ENCODE measurements at places on chromosomes 11 and 22.

- no peak overlapping the region for H3K4me3 ChIP-seq
- H3K27me3 ChIP-seq: no peaks in the 10 kb centered on the region
- H3K36me3 ChIP-seq: peaks cover 64% of the 10 kb centered on the region
- H3K4me1 ChIP-seq: no peaks in the 10 kb centered on the region
- H3K27ac ChIP-seq: no peak overlapping the region
- DNase-seq: no peak
These were observed 13.8 kb downstream of the CARS1 start for GRCh38 chr11:3043315-3043871.

- no peaks in the 10 kb centered on the region for H3K27me3 ChIP-seq
- no peak for DNase-seq
- no peak overlapping the region for H3K4me3 ChIP-seq
- H3K4me1 ChIP-seq: no peaks in the 10 kb centered on the region
- H3K36me3 ChIP-seq: peaks cover 9% of the 10 kb centered on the region
These were observed 67.4 kb downstream of the ZBTB44 start for GRCh38 chr11:130247319-130247718.

GRCh38 chr11:114228435-114229411 is 67.5 kb upstream of the NNMT start:
- H3K27me3 ChIP-seq: no peaks in the 10 kb centered on the region
- DNase-seq: no peak
- no peak overlapping the region for H3K4me3 ChIP-seq
- no peaks in the 10 kb centered on the region for H3K36me3 ChIP-seq
- H3K4me1 ChIP-seq: no peaks in the 10 kb centered on the region

DNA sequence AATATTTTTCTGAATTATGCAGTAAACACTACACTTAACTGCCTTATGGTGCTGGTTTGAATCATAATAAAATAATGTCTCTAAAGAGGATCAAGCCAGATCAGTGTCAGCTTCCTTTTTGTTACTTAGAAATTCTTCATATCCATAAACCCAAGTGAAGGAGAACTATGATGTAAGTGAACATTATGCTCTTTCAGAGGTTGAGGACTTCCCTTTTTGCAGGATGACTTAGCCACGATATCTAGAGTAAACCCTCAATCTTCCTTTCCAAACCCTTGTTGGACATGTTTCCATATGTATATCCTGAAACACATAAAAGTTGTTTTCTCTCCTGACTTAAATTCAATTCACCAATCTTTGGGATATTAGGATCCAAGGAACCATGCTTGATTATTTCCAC is 19.1 kb downstream of the OR8D1 start:
- no peak overlapping the region for H3K4me3 ChIP-seq
- H3K4me1 ChIP-seq: no peaks in the 10 kb centered on the region
- H3K36me3 ChIP-seq: no peaks in the 10 kb centered on the region
- no peaks in the 10 kb centered on the region for H3K27me3 ChIP-seq

DNA sequence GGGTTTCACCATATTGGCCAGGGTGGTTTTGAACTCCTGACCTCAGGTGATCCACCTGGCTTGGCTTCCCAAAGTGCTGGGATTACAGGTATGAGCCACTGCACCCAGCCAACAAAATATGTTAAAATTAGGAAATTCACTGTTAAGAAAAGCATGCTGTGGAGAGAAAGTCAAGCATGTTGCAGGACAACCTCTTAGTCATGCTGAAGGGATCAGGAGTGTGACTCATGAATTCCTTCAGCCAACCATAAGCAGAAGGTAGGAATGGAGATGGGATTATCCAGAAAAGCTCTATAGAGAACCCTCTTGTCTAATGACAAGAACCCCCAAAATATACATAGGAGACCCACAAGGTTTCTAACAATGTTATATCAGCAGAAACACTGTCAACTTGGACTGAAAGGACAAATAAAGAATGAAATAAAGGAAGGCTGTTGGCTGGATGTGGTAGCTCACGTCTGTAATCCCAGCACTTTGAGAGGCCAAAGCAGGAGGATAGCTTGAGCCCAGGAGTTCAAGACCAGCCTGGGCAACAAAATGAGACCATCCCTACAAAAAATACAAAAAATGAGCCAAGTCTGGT is 16.0 kb downstream of the MRTFA start:
- no peak for DNase-seq
- no peak overlapping the region for H3K27ac ChIP-seq
- no peaks in the 10 kb centered on the region for H3K27me3 ChIP-seq
- no peak overlapping the region for H3K4me3 ChIP-seq
- no peaks in the 10 kb centered on the region for H3K4me1 ChIP-seq

DNA sequence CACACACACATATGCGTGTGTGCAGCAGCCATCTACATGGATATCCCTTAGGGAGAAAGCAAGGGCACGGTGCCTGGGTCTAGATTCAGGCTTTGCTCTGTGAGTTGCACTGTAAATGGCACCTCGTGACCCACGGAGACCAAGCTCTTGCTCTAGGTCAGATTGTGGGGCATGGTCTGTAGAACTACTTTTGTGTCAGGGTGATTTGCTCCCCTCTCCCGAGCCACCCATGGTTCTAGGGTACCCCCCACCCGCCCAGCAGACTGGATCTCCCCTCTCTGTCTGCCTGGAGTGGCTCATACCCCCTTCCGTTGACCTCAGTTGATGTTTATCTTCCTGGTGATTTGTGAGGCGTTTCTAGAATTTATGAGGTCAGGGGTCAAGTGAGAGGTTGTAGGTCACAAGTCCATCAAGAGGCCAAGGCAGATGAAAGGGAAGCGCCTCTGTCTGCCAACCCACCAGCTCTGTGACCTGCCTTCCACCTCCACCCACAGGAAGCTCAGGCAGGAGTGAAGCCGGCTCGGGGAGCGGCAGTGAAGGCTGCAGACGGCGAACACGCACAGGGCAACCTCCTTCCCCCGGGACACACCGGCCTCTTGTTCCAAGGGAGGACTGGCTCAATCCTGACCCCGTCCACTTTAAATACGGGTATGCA is 76.2 kb upstream of the TTLL12 start:
- no peak overlapping the region for H3K4me3 ChIP-seq
- no peaks in the 10 kb centered on the region for H3K27me3 ChIP-seq
- H3K4me1 ChIP-seq: no peaks in the 10 kb centered on the region

DNA sequence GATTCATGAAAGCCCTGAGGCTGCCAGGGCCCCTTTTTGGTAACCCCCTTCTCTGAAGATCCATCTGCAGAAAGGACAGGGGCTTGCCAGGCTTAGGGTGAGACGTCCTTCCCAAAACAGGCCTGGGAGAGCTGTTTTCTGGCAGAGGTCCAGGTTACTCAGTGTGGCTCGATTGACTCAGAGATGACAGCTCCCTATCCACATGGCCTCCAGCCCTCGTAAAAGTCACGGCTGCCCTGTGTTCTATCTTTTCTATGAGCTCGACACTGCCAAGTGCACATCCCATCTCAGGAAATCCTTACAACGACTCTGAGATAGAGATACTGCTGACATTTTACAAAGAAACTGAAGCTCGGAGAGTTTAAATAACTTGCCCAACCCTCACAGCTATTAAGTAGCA is 20.4 kb downstream of the ADAMTS8 start:
- 0 out of 2 replicates have a peak, but pooled peaks cover 4% of the 10 kb centered on the region for H3K36me3 ChIP-seq
- no peaks in the 10 kb centered on the region for H3K27me3 ChIP-seq

GRCh38 chr22:43481568-43482317 is 69.9 kb downstream of the MPPED1 start:
- no peak for DNase-seq
- H3K4me1 ChIP-seq: no peaks in the 10 kb centered on the region
- H3K27ac ChIP-seq: no peak overlapping the region
- H3K4me3 ChIP-seq: no peak overlapping the region
- no peaks in the 10 kb centered on the region for H3K27me3 ChIP-seq
- H3K36me3 ChIP-seq: no peaks in the 10 kb centered on the region

DNA sequence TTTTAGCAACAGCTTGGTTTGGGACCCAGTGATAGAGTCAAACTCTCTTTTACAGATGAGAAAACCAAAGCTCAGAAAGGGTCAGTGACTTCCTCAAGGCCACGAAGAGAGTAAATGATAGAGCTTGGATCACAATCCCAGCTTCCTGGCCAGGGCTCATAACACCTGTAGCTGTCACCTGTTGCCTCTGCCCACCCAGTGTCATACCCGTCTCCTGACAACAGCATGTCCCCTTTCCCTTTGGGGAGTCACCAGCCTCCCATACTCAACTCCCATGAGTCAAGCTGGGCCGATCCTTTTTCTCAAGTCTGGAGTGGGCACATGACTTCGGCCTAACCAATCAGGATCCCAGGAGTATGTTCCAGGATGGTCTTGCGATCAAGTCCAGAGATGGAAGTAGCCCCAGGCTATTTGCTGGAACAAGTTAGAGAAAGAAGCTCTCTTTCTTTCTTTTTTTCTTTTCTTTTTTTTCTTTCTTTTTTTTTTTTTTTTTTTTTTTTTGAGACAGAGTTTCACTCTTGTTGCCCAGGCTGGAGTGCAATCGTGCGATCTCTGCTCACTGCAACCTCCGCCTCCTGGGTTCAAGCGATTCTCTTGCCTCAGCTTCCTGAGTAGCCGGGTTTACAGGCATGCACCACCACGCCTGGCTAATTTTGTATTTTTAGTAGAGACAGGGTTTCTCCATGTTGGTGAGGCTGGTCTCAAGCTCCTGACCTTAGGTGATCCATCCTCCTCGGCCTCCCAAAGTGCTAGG is 27.8 kb upstream of the MYH9 start:
- no peak overlapping the region for H3K27ac ChIP-seq
- no peaks in the 10 kb centered on the region for H3K27me3 ChIP-seq
- no peaks in the 10 kb centered on the region for H3K4me1 ChIP-seq
- H3K4me3 ChIP-seq: no peak overlapping the region
- no peak for DNase-seq
